AG08395 (cell line): ENCODE measurements at places on chromosomes 6 and 20.

- no peak for DNase-seq
Observed at GRCh38 chr6:89492025-89492640, 59.2 kb downstream of the ANKRD6 start.

GRCh38 chr20:22775256-22775655 is 190.9 kb upstream of the FOXA2 start:
- DNase-seq, result no peak

- no peak for DNase-seq
Observed at GRCh38 chr20:8851446-8851845, 217.4 kb upstream of the PLCB4 start.

GRCh38 chr6:139044250-139044649 is 15.7 kb downstream of the ABRACL start:
- DNase-seq, result no peak

GRCh38 chr6:79184641-79185040 is 49.8 kb downstream of the HMGN3 start:
- DNase-seq, result no peak

- DNase-seq, result no peak
Observed at GRCh38 chr20:39248171-39248861, 286.2 kb downstream of the DHX35 start.

DNA sequence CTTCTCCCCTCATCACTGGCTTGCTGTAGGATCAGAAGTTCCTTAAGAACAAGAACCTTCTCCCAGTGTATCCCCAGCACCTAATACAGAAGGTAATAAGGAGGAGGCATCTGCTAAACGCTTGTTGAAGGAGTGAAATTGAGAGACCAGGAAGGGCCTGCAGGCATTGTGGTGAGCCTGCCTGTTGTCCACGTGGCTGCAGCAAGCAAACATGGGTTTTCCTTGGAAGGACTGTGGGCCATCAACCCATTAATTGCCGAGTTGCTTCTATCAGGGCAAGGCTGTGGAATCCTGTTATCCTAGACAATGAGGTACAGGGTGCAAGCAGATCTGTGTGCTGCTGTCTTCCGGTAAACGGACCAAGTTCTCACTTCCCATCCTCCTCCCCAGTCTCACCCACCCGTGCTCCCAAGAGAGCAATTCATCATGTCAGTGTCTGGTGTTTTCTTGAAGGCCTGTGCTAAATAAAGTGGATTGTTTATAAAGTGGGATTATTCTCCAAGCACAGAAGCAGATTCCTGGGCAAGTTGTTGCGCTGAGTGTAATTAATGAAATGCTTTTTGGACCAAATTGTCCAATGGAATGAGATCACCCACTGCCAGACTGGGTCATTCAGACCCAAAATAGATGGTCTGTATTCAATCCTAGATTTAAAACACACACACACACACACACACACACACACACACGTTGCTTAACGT is 164.6 kb upstream of the CDYL start:
- DNase-seq, result no peak

DNA sequence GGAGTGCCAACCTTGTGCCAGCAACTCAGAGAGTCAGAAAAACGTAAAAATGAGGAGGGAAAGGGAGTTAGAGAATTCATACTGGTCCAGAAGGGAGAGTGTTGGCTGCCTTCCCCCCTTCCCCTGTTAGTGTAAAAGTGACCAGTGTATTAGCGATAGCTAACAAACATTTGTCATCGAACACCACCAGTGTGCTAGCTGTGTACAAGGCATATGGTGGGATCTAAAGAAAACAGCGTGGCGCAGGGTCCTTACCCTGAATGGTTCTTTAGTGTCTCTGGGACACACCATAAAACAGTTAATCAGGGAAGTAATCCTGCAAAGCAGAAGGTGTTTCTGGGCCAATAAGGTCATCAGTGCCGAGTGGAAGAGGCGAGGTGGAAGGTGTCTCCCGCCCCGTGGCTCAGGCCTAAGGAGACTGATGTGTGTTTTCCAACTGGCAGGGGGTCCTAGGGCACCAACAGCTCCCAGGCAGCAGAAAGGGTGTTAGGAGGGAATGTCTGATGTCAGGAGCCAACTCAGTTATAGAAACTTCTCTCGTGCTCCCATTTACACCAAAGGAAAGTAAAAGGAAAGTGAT is 91.9 kb downstream of the TCP11 start:
- DNase-seq, result no peak

DNA sequence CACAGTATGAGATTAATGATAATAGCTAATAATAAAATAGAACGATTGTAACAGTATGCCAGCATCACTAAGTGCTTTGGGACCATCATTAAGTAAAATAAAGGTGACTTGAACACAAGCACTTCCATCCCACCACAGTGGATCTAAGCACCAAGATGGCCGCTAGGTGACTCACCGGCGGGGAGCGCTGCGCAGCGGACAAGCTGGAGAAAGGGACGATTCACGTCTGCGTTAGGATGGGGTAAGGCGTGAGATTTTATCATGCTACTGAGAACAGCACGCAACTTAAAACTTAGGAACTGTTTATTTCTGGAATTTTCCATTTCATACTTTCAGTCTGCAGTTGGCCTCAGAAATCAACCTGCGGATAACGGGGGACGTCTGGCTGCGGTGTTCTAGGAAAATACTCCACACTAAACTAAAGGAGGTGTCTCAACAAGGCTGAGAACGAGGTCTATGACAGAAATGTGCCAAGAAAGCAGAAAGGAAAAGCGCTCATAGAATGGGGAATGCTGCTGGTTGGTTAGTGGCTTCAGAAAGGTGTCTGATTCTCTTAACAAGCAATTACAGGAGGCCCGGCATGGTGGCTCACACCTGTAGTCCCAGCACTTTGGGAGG is 114.5 kb downstream of the GMPR start:
- DNase-seq, result no peak

- DNase-seq, result no peak
Observed at GRCh38 chr6:40348591-40348990, 238.6 kb downstream of the LRFN2 start.

GRCh38 chr6:166952567-166953486 is 3.5 kb downstream of the RNASET2 start:
- DNase-seq, result no peak

GRCh38 chr6:89985751-89986493 is 91.7 kb downstream of the GJA10 start:
- peak; percentile 82 for DNase-seq

GRCh38 chr20:5090191-5090590 is 29.6 kb downstream of the PCNA start:
- DNase-seq, result no peak

GRCh38 chr6:44042261-44042988 is 84.8 kb downstream of the MRPL14 start:
- no peak for DNase-seq

GRCh38 chr6:140045116-140045515 is 670.7 kb upstream of the CITED2 start:
- DNase-seq, result no peak

DNA sequence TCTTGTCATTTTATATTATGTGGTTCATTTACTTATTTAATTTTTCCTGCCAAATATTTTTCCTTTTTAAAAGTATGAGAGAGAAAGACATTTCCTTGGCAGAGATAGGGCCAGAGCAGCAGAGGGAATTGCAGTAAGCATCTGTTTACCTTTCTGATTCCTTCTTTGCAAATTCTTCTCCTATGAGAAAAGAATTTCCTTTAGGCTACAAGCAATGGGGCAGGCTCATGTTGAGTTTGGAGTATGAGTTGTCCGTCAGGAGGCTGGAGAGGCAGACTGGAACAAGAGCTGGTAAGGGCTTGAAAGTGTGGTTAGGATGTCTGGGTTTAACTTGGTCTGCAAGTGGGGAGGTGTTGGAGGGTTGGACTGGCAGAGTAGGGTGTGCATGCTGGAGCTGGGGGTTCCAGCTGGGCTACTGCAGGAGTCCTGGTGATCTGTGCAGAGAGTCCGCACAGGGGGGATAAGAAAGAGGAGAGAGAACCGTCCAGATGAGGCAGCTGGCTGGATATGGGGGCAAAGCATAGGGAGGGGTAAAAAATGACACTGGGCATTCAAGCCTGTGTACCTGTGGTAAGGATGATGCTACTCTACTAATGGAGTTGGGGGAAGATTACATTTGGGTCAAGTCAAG is 19.7 kb downstream of the TIAM2 start:
- no peak for DNase-seq

DNA sequence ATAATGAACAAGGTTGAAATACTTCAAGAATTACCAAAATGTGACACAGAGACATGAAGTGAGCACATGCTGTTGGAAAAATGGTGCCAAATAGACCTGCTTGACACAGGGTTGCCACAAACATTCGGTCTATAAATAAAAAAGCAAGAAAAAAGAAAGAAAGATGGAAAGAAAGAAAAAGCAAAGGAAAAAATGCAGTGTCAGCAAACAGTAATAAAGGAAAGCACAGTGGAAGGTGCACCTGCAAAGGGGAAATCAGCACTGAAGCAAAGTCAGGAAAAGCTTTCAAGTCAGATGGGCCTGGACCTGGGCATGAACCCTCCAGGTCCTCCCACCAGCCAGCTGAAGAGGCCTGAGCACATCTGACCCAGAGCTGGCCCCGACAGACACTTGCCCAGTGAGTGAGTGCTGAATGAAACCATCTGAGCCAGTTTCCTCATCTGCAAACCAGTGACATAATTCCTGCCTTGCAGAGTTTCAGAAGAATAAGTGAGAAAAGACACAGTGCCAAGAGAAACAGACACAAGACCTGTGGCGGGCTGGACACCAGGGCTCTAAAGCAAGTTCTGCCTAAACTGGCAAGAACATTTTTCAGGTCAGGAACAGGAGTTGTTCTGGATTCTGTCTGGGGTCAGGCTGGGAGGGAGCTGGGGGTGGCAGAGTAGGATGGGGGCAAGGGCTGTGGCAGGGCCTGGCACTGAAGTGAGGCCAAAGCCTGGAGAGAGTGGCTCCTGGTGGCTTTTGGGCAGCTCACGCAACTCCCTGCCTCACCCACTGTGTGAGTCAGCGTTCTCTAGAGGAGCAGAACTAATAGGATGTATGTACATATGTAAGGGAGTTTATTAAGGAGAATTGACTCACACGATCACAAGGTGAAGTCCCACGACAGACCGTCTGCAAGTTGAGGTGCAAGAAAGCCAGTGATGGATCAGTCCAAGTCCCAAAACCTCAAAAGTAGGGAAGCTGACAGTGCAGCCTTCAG is 23.9 kb upstream of the MICB start:
- DNase-seq, result peak; percentile 30

GRCh38 chr6:148521586-148521985 is 178.9 kb downstream of the SASH1 start:
- DNase-seq, result no peak

DNA sequence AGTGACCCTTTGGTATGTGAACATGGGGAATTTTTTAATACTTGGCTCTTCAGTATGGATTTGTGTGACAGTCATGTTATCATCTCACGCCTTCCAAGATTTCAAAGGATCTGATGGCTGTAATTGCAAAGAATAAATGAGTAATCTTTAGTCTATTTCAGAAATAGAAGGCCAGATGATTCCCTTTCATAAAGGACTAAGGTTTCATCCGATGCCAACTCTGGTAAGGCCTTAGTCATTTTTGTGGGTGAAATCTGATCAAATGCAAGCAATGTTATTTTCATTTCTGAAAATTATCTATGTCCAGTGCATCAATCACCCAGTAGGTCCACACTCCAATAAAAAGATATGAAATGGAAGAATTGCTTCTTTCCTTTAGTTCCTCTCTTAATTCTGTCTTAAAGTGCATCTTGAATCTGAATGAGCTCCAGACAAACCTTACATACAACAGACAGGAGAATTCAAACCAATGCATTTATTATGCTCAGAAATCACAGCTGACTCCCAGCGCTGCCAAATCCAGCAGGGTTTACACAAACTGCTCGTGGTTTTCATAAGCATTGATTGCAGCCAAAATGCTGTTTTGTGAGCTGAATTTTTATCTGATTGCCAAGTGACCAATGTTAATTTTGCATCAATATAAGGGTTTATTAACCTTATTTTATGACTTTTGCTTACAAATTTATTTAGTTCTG is 565.2 kb upstream of the MARCKS start:
- no peak for DNase-seq

DNA sequence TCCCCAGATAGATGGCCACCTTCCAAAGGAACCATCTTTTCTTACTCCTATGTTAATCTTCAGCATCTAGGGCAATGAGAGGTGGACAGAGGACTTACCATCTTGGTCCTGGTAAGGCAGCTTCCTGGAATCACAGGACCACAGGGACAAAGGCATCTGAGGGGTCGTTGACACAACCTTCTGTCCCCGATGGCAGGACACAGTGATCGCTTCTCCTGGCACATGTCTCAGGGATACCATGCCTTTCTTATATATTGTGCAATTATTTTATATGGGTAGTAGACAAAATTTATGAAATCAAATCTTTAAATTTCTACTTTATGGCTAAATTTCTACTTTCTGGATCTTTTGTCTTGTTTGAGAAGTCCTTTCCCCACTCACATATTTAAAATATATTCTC is 20.1 kb downstream of the SERPINB1 start:
- DNase-seq, result no peak

DNA sequence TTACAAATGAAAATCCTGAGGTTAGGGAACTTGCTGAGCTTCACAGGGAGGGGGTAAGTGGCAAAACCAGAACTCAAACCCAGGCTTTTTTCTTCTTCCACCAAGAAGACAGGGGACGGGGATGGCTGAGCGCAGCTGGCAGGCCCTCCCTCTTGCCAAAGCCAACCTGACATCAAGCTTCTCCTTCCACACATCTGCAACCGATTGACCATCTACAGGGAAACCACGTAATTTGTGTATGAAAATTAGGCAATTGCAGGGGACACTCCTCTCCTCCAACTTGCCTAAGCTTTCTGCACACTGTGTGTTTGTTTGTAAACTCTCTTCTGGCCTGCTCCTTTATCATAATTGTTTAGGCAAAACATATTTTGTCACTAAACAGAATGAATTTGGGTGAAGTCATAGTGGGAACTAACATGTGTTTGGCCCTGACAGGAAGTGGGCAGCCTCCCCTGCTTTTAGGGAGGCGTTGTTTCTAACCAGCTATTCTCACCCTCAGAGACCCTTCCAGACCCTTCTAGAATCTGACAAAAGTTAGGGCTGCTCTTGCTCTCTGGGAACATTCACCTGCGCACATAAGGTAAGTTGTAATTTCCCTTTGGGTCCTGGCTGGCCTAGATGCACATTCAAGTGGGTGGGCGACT is 18.9 kb downstream of the ZNF831 start:
- DNase-seq, result no peak

DNA sequence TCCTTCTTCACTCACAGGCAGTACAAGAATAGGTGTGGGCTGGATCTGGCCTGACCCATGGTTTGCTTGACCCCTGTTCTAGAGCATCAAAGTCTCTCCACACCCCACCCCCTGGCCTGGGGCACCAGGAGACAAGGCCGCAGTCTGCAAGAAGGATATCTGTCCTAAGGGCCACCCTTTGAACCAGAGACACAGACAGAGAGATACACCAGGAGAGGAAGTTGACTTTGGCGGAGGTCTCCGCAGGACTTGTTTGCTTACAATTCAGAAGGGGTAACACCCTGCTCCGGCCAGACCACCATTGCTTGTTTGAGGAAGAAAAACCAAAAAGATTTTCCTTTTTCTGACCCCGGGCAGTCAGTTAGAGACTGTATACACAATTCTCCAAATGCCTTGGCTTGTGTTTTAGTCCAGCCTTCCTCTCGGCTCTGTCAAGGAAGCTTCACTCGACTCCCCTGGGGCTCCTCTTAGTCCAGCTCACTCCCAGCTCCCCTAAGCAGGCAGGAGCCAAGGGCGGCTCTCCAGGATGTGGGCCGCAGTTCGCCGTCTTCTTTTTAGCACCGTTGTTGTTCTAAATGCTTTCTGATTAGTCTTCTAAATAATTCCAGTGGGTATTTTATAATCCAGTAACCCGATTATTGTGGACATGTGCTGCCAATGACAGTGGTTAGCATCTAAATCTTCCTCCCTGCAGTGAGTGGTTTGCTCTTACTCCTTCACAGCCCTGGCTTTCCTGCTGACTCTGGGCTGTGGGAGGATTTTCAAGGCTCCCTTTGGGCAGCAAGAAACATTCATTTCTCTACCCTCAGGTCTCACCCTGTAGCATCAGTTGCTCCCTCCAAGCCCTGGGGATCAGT is 58.6 kb upstream of the MRPS10 start:
- DNase-seq, result no peak
